Ureter (tissue), 1 donor: ENCODE measurements at places on chromosomes 6 and 20. TPM values are rescaled to one million over a fixed set of nuclear protein-coding genes. Genes with fewer than 3 reads are reported as not detected.
A peak's percentile ranks its signal among the peaks of the same experiment; 100 is the strongest.

GRCh38 chr6:31465185-31465536 lies 32.8 kb upstream of the MICB start:
- DNase-seq, result no peak

GRCh38 chr6:144646093-144647056 lies 361.2 kb downstream of the UTRN start:
- DNase-seq, result no peak

- DNase-seq, result no peak
Observed at GRCh38 chr6:125741336-125741735, 8.1 kb upstream of the HEY2 start.

- DNase-seq, result peak; percentile 26
Observed at GRCh38 chr20:59777814-59778575, 155.4 kb downstream of the SYCP2 start.

- no peak for DNase-seq
Observed at GRCh38 chr20:5486377-5487054, 169.8 kb upstream of the PROKR2 start.

DNA sequence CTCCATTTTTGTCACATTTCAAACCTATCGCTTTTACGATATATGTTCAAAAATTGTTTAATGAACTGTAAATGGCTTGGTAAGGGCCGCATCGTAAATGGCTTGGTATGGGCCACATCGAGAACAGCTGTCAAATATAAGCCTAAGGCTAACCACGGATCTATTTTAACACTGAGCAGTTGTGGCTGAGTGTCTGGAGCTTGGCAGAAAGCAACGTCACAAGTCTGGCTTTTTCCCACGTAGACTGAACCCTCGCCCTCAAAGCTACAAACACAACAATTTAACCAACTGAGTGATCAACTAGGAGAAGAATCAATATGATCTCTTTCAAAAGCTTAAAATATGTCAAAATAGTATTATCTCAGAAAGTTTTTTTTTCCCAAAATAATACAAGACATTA lies 71.4 kb upstream of the PRSS16 start:
- DNase-seq, result no peak

DNA sequence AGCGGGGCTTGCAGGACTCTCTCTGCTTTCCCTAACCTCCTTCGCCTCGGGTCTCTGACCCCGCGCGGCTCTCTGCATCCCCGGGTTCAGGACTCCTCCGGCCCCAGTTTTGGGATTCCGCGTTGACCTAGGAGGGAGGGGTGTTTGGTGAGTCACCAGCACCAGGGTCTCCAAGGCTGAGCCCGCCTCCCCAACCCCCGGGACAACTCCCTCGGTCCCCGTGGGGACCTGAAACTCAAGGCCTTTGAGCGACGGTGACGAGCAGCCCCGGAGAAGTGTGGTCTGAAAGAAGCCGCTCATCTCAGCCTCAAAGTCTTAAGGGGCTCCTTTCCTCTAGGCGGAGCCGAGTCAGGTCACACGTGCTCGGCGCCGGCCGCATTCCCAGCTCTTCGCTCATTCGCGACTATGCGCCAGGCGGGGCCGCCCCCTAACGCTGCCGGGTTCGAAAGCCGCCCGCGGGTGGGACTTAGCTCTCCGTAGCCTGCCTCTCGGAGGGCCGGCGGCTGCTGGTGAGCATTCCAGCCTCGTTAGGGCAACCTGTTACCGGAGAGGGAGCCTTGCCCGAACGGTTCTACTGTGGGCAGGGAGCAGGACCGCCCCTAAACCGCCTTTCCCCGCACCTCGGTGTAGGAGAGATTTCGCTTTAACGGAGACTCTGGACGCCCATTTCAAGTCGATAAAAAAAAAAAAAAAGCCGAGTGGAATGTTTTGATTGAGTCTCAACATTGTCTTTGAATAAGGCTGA lies 3.0 kb upstream of the PRDM13 start:
- no peak for DNase-seq

DNA sequence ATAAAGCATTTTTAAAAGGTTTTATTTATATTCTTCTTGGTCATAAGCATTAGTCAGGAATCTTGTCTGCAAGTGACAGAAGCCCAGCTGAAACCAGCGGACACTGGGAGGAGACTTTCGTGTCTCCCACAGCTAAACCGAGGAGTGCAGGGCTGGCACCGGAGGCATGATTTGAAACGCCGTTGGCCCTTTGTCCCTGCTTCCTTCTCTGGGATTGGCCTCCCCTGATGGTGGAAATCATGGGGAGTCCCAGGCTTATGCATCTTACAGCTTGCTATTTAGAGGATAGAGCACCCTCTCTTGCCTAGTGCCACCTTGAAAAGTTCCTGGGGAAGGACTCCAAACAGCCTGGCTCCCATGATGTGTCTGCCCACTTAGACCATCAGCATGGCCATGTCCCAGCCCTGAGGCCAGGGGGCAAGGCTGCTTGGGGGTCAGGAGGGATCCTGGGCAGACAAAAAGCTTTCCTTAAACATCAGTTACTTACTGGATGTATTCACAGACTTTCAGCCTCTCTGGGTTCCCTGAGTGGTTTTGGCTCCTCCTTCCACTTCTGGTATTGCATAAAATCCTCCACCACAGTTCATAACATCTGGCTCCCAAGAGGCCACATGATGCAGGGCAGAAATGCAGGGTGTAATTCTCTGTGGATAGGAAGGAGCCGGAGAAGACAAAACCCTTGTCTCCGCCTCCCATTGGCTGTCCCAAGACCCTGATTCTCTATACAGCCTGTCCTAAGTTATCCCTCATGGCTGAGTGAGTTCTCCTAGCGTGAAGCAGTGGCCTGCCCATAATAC lies 49.3 kb upstream of the INSM1 start:
- DNase-seq, result no peak

DNA sequence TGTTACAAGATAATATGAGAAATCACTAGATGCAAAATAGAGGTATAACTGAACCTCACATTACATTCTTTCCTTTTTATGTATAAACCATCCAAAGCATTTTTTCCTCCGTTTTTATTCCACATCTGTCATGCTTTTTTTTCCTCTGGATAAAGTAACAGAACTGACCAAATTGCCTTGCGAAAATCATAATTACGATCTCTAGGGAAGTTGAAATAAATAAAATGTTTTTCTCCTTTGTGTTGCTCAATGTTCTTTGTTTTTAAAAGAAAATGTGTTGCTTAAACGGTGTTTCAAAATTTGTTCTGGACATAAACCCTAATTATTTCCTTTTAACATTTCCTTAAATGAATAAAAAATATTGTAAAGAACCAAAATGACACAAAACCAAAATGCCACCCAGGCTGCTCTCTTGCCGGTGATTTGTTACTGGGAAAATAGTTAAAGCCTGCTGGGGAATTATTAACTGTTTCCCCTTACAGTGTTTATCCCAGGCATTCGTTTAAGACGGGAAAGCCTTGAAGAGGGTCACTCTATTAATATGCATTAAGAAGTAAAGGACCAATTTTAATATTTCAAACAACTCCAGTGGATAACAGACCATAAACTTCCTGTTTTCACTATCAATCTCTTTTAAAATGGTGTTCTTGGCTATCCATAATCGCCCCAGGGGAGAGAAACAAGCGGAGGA lies 1.7 kb upstream of the ADGRB3 start:
- no peak for DNase-seq

GRCh38 chr6:24967211-24967610 lies 31.5 kb upstream of the RIPOR2 start:
- no peak for DNase-seq

DNA sequence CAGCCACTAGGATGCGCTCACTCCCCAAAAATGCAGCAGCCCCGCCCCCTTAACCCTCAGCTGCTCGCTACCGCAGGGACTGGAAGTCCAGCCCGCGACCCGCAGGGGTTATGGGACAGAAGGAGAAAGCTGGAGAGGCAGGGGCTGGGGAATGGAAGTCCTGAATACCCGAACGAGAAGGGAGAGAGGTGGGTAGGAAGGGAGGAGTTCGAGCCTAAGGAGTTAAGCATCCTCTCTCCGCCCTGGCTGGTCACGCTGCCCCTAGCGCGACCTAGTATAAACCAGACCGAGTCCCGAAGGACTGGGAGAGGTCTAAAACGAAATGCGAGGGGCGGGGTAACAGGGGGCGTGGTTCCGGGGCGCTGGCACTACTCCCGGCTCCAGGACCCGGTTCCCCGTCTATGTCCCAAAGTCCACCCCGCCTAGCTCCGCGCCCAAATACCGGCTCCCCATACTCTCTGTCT lies 448 bp upstream of the DDAH2 start:
- peak; percentile 94 for DNase-seq

- DNase-seq, result no peak
Observed at GRCh38 chr6:117352466-117353081, 73.2 kb downstream of the ROS1 start.

- no peak for DNase-seq
Observed at GRCh38 chr6:127690092-127690491, 113.1 kb downstream of the C6orf58 start.

GRCh38 chr6:107217248-107217647 lies 101.9 kb upstream of the BEND3 start:
- no peak for DNase-seq

GRCh38 chr20:59398537-59399205 lies 98.3 kb downstream of the EDN3 start:
- DNase-seq, result no peak

GRCh38 chr20:3753501-3754275 lies 13.9 kb downstream of the ADISSP start:
- DNase-seq, result no peak

GRCh38 chr6:151199991-151200390 lies 39.8 kb upstream of the AKAP12 start:
- no peak for DNase-seq

DNA sequence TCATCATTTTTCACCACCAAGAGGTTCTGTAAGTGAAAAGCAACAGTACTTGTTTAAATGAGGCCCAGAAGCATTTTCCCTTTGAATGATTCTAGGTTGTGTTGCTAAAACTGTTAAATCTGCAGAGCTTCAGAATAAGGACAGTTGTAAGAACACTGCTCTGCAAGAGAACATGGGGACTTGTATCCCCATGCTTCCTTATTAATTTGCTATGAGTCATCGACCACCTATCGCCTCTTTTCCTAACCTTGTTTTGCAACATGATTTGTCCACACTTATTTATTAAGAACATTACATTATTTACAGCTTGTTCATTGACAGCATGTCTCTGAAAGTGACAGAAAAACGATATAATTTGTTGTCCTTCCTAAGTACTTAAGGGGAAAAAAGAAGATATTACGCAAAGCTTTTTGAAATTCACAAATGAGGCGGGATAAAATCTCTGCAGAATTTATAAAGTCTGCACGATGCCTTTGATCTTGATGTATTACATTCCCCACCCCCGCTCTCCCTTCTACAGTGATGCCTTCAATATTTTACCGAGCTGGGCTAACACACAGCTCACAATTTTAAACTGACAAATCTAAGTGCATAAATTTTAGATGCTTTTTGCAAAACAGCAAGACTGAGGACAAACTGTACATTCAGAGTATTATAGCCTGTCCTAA lies 220.0 kb upstream of the SPTLC3 start:
- DNase-seq, result no peak

GRCh38 chr20:10654630-10655029 lies 19.2 kb downstream of the JAG1 start:
- peak; percentile 83 for DNase-seq

DNA sequence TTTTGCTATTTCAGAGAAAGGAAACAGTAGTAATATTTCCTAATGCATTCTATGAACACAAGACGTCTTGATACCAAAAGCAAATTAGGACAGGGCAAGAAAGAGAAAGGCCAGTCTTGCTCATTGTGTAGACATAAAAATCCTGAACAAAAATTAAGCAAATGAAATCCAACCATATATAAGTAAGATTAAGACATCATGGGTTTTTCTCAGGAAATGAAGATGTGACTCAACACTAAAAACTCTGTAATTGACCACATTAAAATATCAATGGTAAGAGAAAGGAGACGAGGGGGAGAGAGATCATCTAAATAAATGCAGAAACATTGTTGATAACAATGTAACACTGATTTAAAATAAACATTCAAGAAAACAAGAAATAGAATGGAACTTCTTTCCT lies 205.4 kb downstream of the SOD2 start:
- no peak for DNase-seq

GRCh38 chr20:31835977-31836852 lies 9.2 kb downstream of the FOXS1 start:
- DNase-seq, result peak; percentile 81

GRCh38 chr6:137264311-137265075 lies 45.3 kb upstream of the IFNGR1 start:
- DNase-seq, result no peak

- no peak for DNase-seq
Observed at GRCh38 chr6:133753756-133754155, 135.2 kb upstream of the TCF21 start.

- DNase-seq, result no peak
Observed at GRCh38 chr6:95087394-95088097, 489.8 kb upstream of the MANEA start.

GRCh38 chr6:168293636-168294530 lies 25.7 kb downstream of the DACT2 start:
- DNase-seq, result no peak

DNA sequence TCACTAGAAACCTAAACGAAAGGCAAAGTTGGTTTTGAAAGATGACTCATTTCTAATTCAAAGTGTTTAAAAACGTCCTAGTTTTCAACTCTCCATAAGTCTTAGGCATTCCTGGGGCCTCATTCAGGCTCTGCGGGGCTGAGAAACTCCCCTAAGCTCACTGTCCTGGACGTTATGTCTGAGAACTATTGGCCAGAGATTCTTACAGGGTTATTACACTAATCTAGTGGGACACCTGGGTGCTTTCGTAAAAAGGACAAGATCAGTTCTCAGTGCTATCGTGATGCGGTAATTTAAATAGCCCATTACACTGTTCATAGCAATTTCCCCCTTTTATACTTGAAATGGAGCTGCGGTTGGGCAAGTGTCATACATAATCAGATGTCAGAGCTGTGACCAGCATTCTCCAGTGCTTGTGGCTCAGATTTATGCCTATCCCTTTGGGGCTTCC lies 280.9 kb downstream of the QKI start:
- DNase-seq, result no peak

DNA sequence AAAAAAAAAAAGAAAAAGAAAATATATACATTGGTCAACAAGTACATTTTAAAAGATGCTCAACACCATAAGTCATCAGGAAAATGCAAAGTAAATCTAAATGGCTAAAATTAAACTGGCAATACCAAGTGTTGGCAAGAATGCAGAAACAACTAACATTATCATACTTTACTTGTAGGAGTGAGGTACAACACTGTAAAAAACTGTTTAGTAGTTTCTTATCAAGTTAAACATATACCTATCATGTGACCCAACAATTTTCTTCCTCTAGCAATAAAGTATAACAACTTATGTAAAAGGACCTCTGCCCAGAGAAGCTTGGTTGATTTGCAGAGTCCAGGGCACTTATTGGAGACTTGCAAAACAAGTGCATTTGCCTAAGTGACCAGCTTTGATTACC lies 40.4 kb downstream of the LMBRD1 start:
- no peak for DNase-seq

OLIG3 gene
- not detected for total RNA-seq

COL9A1 gene
- 0.47 TPM for total RNA-seq

MYCT1 gene
- total RNA-seq, result 11.5 TPM

NKAPL gene
- 1.4 TPM for total RNA-seq

VEGFA gene
- total RNA-seq, result 261 TPM

TREM2 gene
- total RNA-seq, result 9.4 TPM

PI3 gene
- 1.7 TPM for total RNA-seq

CCDC170 gene
- total RNA-seq, result 1.7 TPM

KIAA1755 gene
- 3.9 TPM for total RNA-seq

FERMT1 gene
- 41.8 TPM for total RNA-seq

SIRPB2 gene
- total RNA-seq, result 3.6 TPM

B3GALT4 gene
- total RNA-seq, result 20.2 TPM

KIF6 gene
- 0.78 TPM for total RNA-seq

SIRPD gene
- not detected for total RNA-seq

POM121L2 gene
- not detected for total RNA-seq
